ENCODE measurements at places on chromosomes 3 and 15.
A peak's percentile ranks its signal among the peaks of the same experiment; 100 is the strongest.

GRCh38 chr3:132788301-132788671, 66.1 kb upstream of the NPHP3 start:
- peak; percentile 38 for DNase-seq

- no peak for DNase-seq
Observed at GRCh38 chr3:126424039-126424717, 29.5 kb downstream of the CFAP100 start.

- DNase-seq: no peak
Observed at GRCh38 chr3:17571686-17572085, 170.7 kb downstream of the TBC1D5 start.

- DNase-seq: no peak
Observed at GRCh38 chr3:128073185-128073725, 21.0 kb downstream of the SEC61A1 start.

- no peak for DNase-seq
Observed at GRCh38 chr15:84872009-84872910, 12.2 kb upstream of the SLC28A1 start.

- DNase-seq: no peak
Observed at GRCh38 chr15:29162411-29162810, 107.2 kb downstream of the NSMCE3 start.

- no peak for DNase-seq
Observed at GRCh38 chr15:64950888-64951287, 38.8 kb downstream of the SPG21 start.

DNA sequence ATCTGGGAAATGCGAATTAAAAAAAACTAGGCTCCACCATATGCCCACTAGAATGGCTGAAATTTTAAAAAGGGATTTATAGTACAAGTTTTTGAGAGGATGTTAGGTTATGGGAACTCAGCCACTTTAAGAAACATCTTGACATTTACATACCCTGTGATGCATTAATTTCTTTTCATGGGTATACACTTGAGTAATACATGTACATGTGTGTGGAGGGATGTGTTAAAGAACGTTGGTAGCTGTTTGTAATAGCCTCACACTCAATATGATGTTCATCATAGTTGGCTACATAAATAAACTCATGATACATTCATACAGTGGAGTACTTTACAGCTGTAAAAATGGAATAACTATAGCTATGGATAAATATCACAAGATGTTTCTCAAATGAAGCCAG, 40.9 kb downstream of the MEF2A start:
- no peak for DNase-seq

DNA sequence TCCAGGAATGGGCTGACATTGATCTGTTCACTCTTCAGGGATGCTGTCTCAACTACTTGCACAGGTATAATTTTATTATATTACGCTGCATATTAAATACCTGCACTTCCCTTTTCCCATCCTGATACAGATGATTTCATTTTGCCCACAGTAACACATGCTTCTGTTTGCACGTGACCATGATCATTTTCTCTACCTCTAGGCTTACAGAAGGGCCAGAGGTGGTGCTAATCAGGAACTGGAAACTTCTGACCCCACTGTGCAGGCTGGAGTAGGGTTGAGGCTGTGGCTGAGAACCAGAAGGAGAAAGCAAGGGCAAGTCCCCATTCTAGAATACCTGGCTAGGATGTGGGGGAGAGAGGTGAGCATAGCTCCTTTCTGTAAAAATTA, 304.8 kb downstream of the PTPRG start:
- DNase-seq: no peak

- DNase-seq: no peak
Observed at GRCh38 chr15:48547286-48547685, 98.2 kb downstream of the FBN1 start.

DNA sequence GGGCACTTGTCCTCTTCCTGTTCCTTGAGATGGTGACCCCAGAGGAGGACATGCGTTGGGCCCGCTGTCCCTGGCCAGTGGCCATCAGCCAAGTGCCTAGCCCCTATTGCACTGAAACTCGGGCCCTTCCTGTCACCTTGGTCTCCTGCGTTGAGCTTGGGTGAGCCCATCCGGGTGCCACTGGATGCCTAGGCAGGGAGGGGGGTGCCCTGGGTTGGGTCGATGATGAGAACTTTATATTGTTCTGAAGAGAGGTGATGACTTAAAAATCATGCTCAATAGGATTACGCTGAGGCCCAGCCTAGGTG, 221.8 kb downstream of the SNRPN start:
- DNase-seq: no peak

DNA sequence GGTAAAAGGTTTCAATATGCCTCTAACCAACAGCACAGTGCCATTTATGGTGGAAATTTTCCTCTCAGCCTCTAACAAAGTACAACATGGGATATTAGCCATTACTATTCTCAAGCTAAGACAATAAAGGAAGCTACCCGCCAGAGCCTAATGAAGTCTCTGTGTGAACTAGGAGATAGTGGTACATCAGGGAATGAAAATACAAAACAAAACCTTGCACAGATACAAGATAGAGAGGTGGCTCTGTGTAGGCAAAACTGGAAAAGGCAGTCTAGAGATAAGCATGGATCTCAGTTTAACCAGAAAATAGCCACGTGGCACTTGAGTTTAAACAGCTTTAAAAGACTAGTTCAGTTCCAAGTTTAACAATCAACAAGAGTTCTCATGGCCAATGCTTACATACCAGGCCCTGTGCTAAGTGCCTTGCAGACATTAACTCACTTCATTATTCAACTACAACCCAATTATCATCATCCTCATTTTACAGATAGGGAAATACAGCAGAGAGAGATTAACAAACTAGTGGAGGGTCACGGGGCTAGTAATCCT, 279.3 kb downstream of the IGSF11 start:
- DNase-seq: no peak

GRCh38 chr3:151630035-151630434, 103.7 kb upstream of the AADACL2 start:
- no peak for DNase-seq

GRCh38 chr3:16793321-16793720, 91.4 kb upstream of the PLCL2 start:
- no peak for DNase-seq

GRCh38 chr3:20145874-20146273, 40.1 kb downstream of the SGO1 start:
- DNase-seq: no peak

Data from HFF-Myc (cell line).